Upper lobe of left lung (tissue), 6 donors: ENCODE measurements at places on chromosomes 11 and 22. TPM values are rescaled to one million over a fixed set of nuclear protein-coding genes. Genes with fewer than 3 reads are reported as not detected.

DNA sequence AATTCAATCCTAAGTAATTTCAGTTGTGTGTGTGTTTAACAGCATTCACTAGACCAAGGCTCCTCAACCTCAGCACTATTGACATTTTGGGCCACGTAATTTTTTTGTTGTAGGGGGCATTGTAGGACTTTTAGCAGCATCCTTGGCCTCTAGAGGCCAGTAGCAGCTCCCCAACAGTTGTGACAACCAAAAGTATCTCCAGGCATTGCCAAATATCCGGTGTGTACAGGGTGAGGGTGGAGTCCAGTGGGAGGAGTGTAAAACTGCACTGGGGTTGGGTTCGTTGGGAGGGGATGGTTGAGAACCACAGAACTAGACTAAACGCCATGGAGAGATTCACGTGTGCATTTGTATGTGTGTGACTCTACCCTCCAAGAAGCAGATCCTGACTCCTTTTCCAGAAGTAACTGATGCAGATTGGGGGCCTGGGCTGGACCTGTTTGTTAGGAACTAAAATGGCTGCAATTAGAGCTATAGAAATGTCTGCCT lies 5.9 kb upstream of the PHF21A start:
- H3K36me3 ChIP-seq, result no peaks in the 10 kb centered on the region
- no peak overlapping the region for H3K27ac ChIP-seq
- DNase-seq, result no peak
- H3K27me3 ChIP-seq, result no peaks in the 10 kb centered on the region
- H3K4me1 ChIP-seq, result peaks cover 8% of the 10 kb centered on the region
- H3K4me3 ChIP-seq, result no peak overlapping the region

- no peak overlapping the region for H3K27ac ChIP-seq
- DNase-seq, result no peak
- no peaks in the 10 kb centered on the region for H3K4me1 ChIP-seq
Observed at GRCh38 chr11:15835788-15836411, 520.4 kb downstream of the SOX6 start.

- H3K36me3 ChIP-seq, result no peaks in the 10 kb centered on the region
- H3K4me1 ChIP-seq, result peaks cover 13% of the 10 kb centered on the region
- no peaks in the 10 kb centered on the region for H3K27me3 ChIP-seq
- no peak overlapping the region for H3K27ac ChIP-seq
- H3K4me3 ChIP-seq, result no peak overlapping the region
Observed at GRCh38 chr22:29133603-29134133, 60.8 kb downstream of the KREMEN1 start.

Gene SMIM35
- not detected for total RNA-seq

Gene FGF3
- total RNA-seq, result not detected

Gene MYBPC3
- total RNA-seq, result 0.89 TPM

Gene KCTD14
- 26.7 TPM for total RNA-seq

Gene ARHGAP20
- total RNA-seq, result 5.8 TPM

GRCh38 chr11:48087974-48088681 lies 107.8 kb downstream of the PTPRJ start:
- peak; percentile 39 for DNase-seq
- H3K27me3 ChIP-seq, result no peaks in the 10 kb centered on the region
- peaks cover 9% of the 10 kb centered on the region for H3K4me1 ChIP-seq
- H3K4me3 ChIP-seq, result no peak overlapping the region
- no peak overlapping the region for H3K27ac ChIP-seq
- H3K36me3 ChIP-seq, result no peaks in the 10 kb centered on the region

DNA sequence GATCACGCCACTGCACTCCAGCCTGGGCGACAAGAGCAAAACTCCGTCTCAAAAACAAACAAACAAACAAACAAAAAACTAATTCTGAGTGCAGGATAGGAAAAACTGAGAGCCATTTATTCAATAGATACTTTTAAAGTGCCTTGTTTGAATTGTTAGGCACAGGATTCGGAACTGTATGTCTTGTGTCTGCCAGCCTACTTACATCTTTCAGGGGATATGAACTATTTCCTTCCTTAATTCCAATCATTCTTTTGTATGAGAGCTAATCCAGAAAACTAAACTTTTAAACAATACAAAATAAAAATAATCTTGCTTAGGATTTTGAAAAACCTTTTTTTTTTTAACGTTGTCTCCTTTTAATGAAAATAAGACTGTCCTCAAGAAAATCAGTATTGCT lies 12.6 kb downstream of the UVRAG start:
- no peaks in the 10 kb centered on the region for H3K36me3 ChIP-seq
- H3K4me1 ChIP-seq, result peaks cover 51% of the 10 kb centered on the region
- H3K27ac ChIP-seq, result peak overlapping the region; percentile 78
- H3K27me3 ChIP-seq, result no peaks in the 10 kb centered on the region
